Endodermal cell (in vitro differentiated cells): ENCODE measurements at places on chromosomes 2 and 18.

- H3K27me3 ChIP-seq, result no peaks in the 10 kb centered on the region
- H3K4me1 ChIP-seq, result no peaks in the 10 kb centered on the region
- DNase-seq, result no peak
- H3K4me3 ChIP-seq, result no peak overlapping the region
Measured at GRCh38 chr2:237639836-237640220, 12.4 kb downstream of the LRRFIP1 start.

DNA sequence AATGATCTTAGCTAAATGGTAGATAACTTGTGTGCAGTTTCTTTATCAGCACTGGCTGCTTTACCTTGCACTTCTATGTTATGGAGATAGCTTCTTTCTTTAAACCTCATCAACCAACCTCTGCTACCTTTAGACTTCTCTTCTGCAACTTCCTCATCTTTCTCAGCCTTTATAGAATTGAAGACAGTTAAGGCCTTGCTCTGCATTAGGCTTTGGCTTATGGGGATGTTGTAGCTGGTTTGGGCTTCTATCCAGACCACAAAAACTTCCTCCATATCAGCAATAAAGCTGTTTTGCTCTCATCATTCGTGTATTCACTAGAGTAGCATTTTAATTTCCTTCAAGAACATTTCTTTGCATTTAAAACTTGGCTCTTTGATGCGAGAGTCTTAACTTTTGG, 123.7 kb downstream of the PIK3C3 start:
- peaks cover 3% of the 10 kb centered on the region for H3K4me1 ChIP-seq
- H3K27ac ChIP-seq, result no peak overlapping the region
- H3K36me3 ChIP-seq, result peaks cover 54% of the 10 kb centered on the region
- no peak for DNase-seq

GRCh38 chr2:112541315-112542122, 746 bp upstream of the POLR1B start:
- H3K4me3 ChIP-seq, result peak overlapping the region; percentile 95
- peaks cover 4% of the 10 kb centered on the region for H3K36me3 ChIP-seq
- no peaks in the 10 kb centered on the region for H3K4me1 ChIP-seq
- no peaks in the 10 kb centered on the region for H3K27me3 ChIP-seq

DNA sequence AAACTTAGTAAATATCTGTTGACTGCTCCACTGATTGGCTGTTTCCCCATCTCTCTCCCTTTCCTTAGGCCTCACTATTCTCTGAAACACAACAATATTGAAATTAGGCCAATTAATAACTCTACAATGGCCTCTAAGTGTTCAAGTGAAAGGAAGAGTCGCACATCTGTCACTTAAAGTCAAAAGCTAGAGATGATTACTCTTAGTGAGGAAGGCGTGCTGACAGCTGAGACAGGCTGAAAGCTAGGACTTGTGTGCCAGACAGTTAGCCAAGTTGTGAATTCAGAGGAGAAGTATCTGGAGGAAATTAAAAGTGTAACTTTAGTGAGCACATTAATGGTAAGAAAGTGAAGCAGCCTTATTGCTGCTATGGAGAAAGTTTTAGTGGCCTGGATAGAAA, 48.4 kb downstream of the PLEK start:
- DNase-seq, result no peak
- H3K4me1 ChIP-seq, result no peaks in the 10 kb centered on the region
- H3K4me3 ChIP-seq, result no peak overlapping the region
- H3K36me3 ChIP-seq, result no peaks in the 10 kb centered on the region
- H3K27ac ChIP-seq, result no peak overlapping the region
